ENCODE measurements at places on chromosomes 1 and 21.

DNA sequence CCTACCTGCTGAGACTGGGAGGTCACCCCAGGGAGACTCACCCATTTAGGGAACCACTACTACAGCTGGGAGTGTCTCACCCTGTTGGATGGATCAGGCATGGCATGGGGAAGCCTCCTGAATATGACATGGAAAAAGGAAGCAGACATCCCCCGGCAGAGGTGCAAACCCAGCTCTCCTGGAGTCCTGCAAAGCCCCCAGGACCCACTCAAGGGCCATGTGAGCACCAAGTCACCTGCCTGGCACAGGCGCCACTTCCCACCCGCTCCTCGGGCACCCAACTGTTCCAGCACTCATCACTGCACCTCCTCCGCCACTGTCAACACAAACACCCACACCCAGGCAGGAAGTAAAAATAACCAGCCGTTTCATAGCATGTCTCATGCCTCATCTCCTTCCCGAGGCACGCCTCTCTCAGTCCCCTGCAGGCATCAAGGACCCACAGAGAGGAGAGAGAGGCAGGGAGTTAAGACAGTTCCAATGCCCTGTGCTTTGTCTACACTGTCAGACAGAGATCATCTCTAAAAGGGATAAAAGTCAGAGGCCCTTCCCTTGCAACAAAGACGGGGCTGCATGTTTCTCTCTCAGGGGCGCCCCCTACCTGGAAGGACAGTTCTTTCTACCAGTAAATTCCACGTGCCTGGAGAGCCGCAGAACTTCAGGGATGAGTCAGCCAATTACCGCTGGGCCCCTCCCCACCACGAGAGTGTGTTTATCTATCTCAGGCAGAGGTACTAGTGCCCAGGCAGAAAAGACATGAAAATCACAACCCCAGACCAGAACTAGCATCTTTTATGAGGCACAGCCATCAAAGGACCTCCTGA is 150.1 kb upstream of the SOD1 start:
- no peak for ATAC-seq

GRCh38 chr1:228265167-228265566 is 57.3 kb downstream of the OBSCN start:
- no peak for ATAC-seq

- ATAC-seq = no peak
These were observed 897 bp downstream of the EPHX4 start for GRCh38 chr1:92030656-92031107.

DNA sequence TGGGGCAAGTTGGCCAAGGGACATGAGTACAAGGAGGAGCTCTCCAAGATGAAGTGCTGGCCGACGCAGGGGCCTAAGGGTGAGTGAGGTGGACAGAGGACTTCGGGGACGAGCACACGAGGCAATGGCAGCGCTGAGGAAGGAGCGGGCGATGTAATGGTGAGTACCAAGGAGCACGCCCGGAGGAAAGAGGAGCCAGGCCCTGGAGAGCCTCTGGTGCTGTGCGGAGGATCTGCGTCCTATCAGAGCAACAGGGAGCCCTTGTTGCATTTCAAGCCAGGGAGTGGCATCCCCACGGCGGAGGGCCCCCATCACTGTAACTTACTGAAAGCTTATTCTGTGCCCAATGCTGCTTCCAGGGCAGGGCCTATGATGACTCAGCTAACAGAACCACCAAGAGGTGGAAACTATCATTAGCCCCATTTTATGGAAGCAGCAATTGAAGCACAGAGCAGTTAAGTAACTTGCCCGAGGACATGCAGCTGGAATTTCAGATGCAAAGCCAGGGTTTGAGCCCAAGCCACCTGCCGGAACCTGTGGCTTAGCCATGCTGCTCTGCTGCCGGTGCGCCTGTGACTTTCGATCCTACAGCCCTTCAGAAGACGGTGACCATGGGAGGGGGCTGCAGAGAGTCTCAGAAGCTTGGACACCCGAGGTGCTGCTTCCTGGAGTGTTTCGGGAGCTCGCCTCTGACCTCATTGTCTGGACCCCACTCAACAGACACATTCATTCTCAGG is 17.6 kb upstream of the AJAP1 start:
- ATAC-seq = no peak

DNA sequence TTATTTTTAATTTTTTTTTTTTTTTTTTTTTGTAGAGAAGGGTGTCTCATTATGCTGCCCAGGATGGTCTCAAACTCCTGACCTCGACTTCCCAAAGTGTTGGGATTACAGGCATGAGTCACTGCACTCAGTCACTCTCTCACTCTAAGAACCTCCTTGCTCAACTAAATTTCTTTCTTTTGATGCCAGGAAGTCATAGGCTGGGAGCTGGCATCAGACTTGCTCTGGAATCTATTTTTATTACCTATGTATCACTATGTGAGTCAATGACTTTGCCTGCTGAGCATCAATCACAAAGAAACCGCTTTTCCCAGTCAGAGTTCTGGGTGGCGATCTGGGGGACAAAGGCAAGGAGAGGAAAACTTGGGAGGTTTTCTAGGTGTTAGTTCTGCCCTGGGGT is 35.5 kb upstream of the PARP1 start:
- ATAC-seq = no peak

DNA sequence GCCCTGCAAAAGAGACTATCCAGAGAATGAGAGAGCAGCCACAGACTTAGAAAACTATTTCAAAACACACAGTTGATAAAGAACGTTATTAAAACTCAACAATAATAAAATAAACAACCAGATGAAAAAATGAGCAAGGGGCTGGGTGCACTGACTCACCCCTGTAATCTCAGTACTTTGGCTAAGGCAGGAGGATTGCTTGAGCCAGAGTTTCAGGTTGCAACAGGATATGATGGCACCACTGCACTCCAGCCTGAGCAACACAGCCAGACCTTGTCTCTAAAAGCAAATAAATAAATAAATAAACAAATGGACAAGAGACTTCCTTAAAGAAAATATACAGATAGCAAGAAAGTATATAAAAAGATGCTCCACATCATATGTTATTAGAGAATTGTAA is 144.6 kb downstream of the LRRIQ3 start:
- no peak for ATAC-seq

GRCh38 chr1:234690872-234691271 is 80.9 kb upstream of the IRF2BP2 start:
- no peak for ATAC-seq

- ATAC-seq = no peak
These were observed 35.4 kb downstream of the ACOT7 start for GRCh38 chr1:6358144-6358624.

GRCh38 chr1:92488832-92489231 is 2.1 kb upstream of the GFI1 start:
- ATAC-seq = no peak

- ATAC-seq = no peak
These were observed 510.2 kb upstream of the USP24 start for GRCh38 chr1:55725378-55725777.

DNA sequence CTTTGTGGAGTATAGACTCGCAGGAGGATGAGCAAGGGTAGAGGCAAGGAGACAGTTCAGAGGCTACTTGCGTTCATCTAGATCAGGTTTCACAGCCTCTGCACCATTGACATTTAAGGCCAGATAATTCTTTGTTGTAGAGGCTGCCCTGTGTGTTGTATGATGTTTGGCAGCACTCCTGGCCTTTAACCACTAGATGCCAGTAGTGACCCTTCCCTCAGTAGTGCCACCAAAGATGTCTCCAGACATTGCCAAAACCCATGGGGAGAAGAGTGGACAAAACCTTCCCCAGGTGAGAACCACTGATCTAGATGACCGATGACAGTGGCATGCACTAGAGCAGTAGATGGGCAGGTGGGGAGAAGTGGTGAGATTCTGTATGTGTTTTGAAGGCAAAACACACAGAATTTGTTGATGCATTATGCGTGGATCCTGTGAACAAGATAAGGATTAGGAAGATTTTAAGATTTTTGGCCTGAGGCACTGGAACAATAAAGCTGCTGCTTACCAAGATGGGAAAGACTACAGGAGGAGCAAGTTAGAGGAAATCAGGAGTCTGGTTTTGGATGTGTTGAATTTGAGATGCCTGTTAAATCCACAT is 9.9 kb upstream of the COG2 start:
- peak; percentile 91 for ATAC-seq

GRCh38 chr1:23244256-23244761 is 27.0 kb upstream of the HTR1D start:
- ATAC-seq = no peak

DNA sequence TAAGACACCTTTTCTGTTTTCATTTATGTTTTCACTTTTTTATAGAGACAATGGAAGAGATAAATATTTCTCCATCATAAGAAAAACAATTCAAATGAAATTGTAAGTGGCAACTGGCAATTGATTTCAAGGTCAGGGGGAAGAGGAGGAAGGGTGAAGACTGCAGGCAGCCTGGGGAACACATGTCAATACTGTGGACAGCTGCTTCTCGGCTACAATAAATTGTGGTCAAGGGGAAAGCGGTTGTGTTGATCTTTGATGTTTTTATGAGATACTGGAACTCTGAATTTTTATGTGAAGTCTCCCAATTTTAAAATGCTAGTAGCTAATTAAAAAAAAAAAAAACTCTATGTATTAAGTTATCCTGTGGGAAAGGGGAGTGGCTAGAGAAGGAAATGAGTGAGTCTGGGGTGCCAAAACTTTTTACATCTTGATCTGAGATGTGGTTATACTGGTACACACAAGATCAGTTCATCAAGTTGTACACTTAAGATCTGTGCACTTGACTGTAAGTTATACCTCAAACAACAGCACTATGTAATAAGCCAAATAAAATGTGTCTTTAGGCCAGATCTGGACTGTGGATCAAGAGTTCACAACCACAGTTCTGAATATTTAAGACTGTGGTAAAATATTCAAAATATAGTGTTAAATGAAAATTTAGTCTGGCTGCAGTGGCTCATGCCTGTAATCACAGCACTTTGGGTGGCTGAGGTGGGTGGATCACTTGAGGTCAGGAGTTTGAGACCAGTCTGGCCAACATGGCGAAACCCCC is 18.0 kb downstream of the SSX2IP start:
- ATAC-seq = peak; percentile 68

GRCh38 chr1:181101581-181102226 is 13.2 kb downstream of the IER5 start:
- no peak for ATAC-seq

- no peak for ATAC-seq
These were observed at the start of gene CCDC27 for GRCh38 chr1:3752400-3752945. Gene CCDC27, plus strand, starts transcription at chr1:3752450. Its CDS starts 32 bp downstream, at chr1:3752482.

GRCh38 chr1:205920159-205920558 is 23.1 kb downstream of the SLC26A9 start:
- no peak for ATAC-seq

DNA sequence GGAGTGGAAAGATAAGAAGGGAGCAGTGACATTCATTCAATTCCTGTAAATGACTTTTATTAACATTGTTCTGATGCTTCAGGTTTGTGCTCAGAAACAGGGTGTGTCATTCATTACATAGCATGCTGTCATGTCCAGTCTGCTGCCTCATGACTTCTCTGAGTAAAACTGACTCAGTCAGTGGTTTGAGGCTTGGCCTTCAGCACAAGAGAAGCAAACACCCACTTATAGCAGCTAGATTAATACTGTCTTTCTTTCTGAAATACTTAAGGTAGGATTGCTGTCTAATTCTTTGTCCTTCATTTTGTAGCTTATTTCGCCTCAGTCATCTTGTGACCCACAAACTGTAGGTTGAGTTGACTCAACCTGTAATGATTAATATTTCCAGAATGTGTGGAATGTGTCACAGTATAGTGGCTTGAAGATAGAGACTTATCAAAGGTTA is 32.9 kb downstream of the RASAL2 start:
- peak; percentile 99 for ATAC-seq

DNA sequence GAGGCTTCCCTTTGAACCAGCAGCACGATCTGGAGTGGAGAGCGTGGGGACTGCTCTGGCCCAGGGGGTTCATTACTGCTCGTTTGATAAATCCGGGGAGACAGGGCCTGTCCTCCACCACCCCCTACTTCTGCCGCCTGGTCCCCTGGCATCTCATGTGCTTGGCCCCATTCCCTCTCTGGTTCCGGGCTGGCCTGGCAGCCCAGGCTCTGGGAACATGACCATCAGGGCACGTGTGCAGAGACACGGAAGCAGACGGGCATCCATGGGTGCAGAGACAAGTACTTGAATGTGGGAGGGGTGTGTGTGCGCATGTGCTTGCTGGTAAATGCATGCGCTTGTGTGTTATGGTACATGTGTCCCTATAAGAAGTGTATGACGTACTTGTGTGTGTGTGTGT is 75.5 kb downstream of the KIRREL1 start:
- peak; percentile 6 for ATAC-seq

- ATAC-seq = no peak
These were observed 93.0 kb downstream of the VWA5B1 start for GRCh38 chr1:20383631-20384030.

GRCh38 chr1:87179076-87179810 is 149.4 kb upstream of the LMO4 start:
- ATAC-seq = no peak

- no peak for ATAC-seq
These were observed 38.3 kb downstream of the CD34 start for GRCh38 chr1:207872621-207873020.

GRCh38 chr1:41318135-41318534 is 43.1 kb upstream of the FOXO6 start:
- no peak for ATAC-seq

DNA sequence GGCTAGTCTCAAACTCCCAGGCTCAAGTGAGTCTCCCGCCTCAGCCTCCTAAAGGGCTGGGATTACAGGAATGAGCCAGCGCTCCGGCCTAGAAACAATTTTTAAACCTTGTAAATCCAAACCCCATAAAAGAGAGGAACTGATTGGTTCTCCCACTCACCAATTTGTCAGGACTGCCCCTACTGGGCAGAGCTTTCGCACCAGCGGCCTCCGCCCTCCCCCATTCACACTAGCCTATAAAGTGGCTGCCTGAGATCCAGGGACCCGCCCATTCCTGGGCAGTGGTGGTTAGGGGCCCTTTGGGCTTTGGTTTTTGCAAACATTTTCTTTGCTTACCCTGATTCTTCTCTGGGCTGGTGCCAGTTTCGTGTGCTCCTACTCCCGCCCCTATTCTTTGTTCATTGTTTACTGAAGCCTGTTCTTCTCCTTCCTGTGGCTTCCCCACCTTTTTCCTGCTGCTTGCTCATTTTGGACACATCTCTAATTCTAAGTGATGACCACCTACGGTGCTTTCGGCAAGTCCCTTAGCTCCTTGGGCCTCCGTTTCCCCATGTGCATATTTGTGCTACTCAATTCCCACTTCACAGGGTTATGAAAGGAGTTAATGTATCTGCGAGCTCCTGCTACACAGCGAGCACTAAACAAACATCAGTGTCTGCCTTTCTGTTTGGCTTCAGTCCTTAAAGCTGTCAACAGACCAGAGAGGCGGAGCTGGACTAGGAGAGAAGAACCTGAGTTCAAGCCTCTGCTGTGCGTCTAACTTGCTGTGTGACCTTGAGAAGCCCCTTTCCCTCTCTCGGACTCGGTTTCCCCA is 39.8 kb upstream of the CLIC4 start:
- ATAC-seq = peak; percentile 84
